ENCODE measurements at places on chromosomes 5 and 9.
A peak's percentile ranks its signal among the peaks of the same experiment; 100 is the strongest.

GRCh38 chr9:114504341-114505186 is 709 bp downstream of the WHRN start:
- DNase-seq: peak; percentile 42

- no peak for DNase-seq
Measured at GRCh38 chr9:34558919-34559623, 30.5 kb downstream of the CNTFR start.

DNA sequence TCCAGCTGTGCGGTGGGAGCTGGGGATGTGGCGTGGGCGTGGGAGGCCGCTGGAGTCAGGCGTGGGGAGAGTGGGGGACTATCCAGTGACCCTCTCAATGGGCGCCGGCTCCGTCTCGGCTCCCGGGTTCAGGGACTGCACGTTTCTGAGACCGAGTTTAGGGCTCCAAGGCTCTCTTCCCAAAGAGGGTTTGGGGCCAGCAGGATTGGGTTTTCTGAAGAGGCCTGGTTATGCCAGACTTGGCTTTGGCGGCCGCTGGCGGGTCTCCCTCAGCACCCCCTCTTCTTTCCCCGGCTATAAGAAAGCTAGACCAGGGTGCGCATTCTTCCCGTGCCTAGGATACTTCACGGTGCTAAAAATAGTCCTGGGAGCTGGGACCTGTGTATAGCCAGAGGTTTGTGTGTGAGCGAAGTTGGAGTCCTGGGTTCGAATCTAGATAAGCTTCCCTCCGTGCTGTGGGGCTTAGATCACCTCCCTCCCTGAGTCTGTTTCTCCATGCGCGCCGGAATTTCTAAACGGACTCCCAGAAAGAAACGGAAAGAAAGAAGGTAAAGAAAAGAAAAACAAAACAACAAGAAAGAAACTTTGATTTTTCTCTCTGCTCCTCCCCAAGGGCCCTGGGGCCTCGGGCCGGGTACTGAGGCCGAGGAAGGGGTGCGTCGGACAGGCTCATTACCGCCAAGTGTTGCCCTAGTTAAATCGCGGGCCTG is 5.0 kb downstream of the HAND1 start:
- no peak for DNase-seq

DNA sequence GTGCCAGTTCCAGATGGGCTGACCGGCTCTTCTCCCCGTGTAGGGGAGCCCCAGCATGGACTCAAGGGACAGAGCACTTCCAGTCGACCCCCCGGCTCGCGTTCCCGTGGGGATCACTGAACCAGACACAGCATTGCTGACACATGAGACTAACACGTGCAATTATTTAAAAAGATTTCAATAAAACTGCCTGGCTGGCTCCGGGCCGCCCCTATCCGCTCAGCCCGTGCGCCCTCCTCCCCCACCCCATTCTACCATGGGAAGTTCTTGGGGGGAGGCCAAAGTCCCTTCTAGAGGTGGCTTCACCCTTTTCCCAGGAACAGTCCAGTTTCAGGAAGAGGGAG is 4.7 kb downstream of the TESK1 start:
- no peak for DNase-seq

DNA sequence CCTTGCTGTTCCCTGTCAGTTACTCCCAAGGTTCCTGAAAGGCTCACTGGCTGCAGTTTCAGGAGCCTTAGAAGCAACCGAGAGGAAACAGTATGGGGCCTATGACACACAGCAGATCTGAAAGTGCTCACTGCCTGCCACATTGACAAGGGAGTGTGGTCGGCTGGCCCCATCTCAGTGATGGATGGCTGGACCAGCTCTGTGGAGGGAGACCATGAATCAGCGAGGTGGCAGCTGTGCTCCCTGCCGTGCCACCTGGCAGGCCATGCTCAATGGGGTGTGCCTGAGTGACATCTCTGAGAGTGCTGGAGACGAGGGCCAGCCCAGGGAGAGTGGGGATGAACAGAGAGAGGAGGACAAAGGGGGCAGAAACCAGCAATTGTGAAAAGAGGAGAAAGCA is 49.1 kb downstream of the DOCK2 start:
- DNase-seq: no peak

DNA sequence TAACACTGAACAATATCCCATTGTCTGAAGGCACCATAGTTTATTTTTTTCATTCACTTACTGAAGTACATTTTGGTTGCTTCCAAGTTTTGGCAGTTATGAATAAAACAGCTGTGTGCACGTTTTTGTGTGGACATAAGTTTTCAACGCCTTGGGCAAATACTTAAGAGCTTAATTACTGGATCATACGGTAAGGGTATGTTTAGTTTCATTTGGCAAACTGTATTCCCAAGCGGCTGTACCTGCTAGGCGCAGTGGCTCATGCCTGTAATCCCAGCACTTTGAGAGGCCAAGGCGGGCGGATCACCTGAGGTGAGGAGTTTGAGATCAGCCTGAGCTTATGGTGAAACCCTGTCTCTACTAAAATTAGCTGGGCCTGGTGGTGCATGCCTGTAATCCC is 63.7 kb upstream of the FAM120A start:
- DNase-seq: no peak

- DNase-seq: peak; percentile 80
Measured at GRCh38 chr9:94611638-94612068, 18.0 kb upstream of the FBP2 start.

- no peak for DNase-seq
Measured at GRCh38 chr9:33791117-33791516, 4.2 kb upstream of the PRSS3 start.

- no peak for DNase-seq
Measured at GRCh38 chr5:14032918-14033317, 88.4 kb upstream of the DNAH5 start.

DNA sequence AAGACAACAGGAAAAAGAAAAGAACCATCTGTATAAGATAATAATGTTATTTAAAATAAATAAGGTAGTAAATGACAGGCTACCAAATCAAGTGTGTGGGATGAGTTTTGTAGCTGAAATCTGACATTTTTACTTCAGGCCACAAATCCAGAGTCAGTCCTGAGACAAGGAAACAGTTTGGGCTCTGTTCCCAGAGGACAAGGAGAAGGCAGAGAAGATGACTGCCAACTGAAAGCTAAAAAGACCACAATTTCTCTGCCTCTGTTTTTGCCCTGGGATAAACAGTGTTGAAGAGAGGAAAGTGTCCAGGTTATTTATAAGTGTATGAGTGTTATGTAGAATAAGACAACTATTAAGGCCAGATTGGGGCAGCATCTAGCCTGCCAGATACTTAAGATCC is 180.5 kb downstream of the NFIB start:
- no peak for DNase-seq

- DNase-seq: no peak
Measured at GRCh38 chr5:36531401-36531800, 75.0 kb upstream of the SLC1A3 start.

GRCh38 chr5:39424736-39425637 is at the start of gene DAB2:
Gene DAB2 (minus strand): TSS chr5:39424980. CDS start chr5:39394320, 30,660 bp downstream.
- peak; percentile 39 for DNase-seq

- DNase-seq: no peak
Measured at GRCh38 chr5:166340039-166340438, 1951.4 kb upstream of the WWC1 start.

DNA sequence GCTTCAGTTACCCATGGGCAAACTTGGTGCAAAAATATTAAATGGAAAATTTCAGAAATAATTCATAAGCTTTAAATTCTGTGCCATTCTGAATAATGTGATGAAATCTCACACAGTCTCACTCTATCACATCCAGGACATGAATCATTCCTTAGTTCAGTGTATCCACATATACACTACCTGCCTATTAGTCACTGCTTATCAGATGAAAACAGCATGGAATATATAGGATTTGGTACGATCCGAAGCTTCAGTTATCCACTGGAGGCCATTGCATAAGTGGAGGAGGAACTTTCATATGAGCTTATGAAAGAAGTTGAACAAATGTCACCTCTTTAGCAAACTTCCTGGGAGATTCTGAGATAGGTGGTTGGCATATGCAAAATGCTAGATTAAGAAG is 64.2 kb downstream of the GAPVD1 start:
- DNase-seq: no peak

- DNase-seq: no peak
Measured at GRCh38 chr5:143207563-143208364, 195.7 kb downstream of the NR3C1 start.

DNA sequence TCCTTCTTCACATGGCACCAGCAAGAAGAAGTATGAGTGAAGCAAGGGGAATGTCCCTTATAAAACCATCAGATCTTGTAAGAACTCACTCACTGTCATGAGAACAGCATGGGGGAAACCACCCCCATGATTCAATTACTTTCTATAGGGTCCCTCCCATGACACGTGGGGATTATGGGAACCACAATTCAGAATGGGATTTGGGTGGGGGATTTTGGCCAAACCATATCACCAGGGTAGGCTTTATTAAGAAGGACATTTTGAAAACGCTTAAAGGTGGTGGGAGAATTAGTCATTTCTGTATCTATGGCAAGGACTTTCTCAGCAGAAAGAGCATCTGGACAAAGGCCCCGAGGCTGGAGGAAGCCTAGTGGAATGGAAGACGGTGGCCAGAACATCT is 100.2 kb upstream of the ADAMTS16 start:
- DNase-seq: no peak

GRCh38 chr5:93019896-93020295 is 561.1 kb downstream of the NR2F1-AS1 start:
- DNase-seq: no peak

DNA sequence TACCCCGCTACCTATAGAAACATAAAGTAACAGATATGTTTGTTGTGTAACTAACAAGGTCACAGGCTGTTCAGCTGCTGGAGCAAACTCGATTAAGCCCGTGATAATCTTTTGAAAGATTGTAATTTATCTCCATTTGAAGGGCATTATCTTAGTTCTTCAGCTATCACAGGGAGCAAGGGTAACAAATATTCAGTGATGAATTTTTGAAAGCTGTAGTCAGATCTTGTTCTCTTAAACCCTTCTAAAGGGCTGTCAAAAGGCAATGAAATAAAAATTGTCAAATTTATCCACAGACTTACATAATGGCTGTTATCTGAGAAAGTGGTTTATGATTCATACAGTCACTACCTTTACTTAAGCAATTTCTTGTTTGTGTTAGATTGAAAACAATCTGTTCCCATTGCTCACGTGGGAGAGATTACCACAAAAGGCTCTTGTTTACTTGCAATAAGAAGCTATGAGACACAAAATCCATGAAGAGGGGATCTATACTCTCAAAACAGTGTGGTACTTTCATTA is 78.3 kb upstream of the ZNF608 start:
- no peak for DNase-seq

DNA sequence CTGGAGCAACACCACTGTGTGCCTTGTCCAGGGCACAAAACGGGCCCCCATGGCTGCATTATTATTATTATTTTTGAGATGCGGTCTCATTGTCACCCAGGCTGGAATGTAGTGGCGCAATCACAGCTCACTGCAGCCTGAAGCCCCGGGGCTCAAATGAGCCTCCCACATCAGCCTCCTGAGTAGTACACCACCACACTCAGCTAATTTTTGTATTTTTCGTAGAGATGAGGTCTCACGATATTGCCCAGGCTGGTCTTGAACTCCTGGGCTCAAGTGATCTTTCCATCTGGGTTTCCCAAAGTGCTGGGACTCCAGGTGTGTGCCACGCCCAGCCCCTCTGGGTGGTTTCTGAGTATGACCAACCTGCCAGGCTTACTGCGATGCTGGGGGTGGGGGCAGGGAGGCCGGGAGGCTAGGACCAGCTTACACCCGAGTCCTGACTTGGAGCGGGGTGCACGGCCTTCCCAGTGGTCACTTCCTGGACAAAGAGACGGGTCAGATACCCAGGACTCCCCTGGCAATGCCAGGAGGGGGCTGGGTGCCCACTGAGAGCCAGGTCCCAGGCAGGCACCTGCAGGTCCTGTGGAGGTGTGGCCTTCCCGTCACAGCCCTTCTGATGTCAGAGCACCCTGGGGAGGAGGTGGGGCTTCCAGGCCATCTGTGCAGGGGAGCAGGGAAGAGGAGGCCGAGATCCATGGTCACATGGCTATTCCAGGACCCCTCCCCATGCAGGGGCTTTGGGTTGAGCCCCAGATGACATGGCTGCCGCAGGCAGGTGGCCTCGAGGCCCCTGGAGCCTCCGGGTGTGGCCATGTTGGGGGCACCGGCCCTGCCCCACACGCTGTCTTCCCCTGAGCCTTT is 8.3 kb upstream of the NRARP start:
- no peak for DNase-seq

DNA sequence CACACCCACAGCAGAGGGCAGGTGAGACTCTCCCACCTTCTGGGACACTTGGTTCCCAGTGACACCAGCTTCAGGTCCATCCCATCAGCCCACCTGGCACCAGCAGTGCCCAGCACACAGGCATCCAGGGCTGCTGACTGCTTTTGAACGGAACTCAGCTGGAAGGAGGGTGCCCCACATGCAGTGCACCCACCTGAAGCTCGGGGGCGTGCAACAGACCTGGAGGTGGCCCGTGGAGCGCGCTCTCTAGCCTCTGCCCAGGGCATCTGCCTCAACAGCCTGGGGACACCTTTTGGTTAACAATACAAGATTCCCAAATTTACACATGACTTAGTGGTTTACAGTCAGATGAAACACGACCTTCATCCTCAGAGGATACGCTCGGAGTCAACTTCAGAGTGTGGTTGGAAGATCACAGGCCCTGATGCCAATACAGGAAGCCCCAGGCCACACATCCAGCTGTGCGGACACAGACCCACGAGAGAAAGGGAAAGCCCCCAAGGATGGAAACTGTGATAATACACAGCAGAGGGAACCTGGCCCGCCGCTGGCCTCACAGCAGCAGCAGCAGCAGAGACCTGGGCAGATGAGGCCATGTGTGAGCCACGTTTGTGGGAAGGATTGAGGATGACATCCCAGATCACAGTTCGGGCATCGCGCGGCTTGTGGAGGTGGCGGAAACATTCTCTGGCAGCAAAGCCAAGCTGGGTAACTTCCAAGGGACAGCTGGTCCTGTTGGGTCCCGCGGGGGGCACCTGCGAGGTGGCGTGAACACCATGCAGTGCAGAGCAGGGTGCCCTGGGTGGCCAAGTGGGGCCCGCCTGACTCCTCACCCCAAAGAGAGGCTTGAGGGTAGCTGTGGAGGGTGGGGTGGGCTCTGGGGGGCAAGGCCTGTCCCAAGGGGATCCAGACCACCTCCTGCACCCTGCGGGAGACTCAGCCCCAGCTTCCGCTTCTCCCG is 64.0 kb downstream of the SECISBP2 start:
- DNase-seq: peak; percentile 33

GRCh38 chr5:135287551-135287950 is 111.5 kb downstream of the MACROH2A1 start:
- DNase-seq: no peak

- peak; percentile 44 for DNase-seq
Measured at GRCh38 chr5:50711280-50711679, 44.8 kb downstream of the PARP8 start.

GRCh38 chr9:8659108-8659507 is 859.5 kb upstream of the DMAC1 start:
- DNase-seq: no peak

GRCh38 chr9:71920456-71921189 is 9.2 kb downstream of the C9orf85 start:
- no peak for DNase-seq

- no peak for DNase-seq
Measured at GRCh38 chr5:11383506-11384095, 520.6 kb downstream of the CTNND2 start.

DNA sequence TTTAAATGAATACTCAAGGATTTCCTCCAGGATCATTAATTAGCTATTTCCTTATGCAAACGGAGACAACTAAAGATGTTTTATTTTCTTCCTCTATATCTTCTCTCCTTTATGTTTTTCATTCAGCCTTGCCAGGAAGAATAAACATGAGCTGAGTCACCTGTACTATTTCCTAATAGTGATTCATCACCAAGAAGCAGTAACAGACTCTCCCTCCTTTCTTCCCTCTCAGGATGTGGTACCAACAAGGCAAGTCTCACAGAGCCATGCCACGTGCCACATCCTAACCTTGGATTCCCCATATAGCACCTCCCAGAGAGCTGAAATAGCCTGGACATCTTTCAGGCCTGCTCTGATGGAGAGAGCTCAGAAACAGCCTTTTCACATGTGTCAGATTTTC is 758.6 kb upstream of the DMAC1 start:
- DNase-seq: no peak

Data from stimulated activated CD4-positive, alpha-beta T cell treated with anti-CD3 and anti-CD28 coated beads, Interleukin-2, amount 100 ng/mL, for 24 hours (primary cell).